GM10248 (cell line): ENCODE measurements at places on chromosomes 6 and 20.

DNA sequence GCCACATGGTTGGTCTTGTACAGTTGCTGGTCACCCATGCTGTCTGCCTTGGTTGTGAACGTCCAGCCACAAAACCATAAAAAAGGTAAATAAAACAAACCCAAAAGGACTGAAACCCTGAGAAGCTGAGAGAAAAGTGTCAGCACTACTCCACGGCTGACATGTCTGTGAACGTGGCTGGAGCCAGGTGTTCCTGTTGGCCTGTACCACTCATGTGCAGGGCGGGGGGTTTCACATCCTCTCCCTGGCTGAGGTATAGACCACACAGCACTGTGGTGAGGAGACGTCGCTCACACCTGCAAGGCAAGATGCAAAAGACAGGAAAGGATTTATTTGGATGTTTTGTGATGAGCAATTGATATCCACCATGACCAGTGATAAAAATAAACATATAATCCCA, 51.9 kb upstream of the MRPS10 start:
- DNase-seq: peak; percentile 86

DNA sequence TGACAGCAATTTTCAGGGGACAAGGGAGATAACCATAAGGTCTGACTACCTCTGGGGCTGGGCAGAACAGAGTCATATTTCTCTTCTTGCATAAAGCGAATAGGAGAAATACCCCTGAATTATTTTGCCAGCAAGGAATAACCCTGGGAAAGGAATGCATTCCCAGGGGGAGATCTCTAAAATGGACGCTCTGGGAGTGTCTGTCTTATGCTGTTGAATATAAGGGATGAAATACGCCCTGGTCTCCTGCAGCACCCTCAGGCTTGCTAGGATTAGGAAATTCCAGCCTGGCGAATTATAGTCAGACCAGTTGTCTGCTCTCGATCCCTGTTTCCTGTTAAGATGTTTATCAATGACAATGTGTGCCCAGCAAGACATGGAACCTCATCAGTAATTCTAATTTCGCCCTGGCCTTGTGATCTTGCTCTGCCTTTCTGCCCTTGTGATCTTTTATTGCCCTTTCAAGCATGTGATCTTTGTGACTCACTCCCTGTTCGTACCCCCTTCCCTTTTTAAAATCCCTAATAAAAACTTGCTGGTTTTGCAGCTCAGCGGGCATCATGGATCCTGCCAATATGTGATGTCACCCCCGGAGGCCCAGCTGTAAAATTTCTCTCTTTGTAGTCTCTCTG, 221.6 kb upstream of the HS3ST5 start:
- no peak for DNase-seq

DNA sequence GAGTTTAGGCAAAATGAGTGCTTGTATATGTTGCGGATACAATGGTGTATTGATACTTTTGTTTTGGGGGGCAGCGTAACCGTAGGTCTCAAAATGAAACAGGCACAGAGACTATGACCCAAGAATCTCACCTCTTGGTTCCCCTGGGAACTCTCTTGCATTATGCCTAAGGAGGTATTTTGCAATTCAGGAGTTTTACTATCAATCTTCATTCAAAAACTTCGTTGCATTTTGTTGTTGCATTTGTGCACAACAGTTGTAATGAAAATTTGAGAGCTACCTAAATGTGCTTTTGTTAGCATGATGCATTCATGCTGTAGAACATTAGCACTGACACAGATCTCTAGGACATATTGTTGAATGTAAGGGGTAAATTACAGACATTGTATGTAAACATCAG, 18.2 kb downstream of the VTA1 start:
- no peak for DNase-seq

GRCh38 chr6:105097288-105097687, 82.5 kb downstream of the POPDC3 start:
- DNase-seq: no peak

- no peak for DNase-seq
Measured at GRCh38 chr20:53080969-53081871, 109.1 kb downstream of the TSHZ2 start.

DNA sequence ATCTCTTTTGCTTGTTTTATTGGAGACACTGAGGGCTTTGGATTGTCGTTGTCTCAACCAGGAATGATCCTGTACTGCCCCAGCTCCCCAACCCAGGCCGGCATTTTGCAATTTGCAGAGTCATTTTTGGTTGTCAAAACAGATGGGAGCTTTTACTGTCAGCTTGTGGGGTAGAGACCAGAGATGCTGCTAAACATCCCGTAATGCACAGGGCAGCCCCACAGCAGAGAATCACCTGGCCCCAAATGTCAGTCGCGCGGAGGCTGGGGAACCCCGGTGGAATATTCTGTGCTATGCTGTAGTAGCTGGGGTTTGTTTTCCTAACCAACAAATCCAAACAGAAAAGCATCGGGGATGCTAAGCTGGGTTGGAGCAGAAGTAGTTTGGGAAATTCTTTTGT, 99.7 kb downstream of the TSHZ2 start:
- DNase-seq: no peak

GRCh38 chr20:21126581-21126870, 644 bp downstream of the KIZ start:
- no peak for DNase-seq

DNA sequence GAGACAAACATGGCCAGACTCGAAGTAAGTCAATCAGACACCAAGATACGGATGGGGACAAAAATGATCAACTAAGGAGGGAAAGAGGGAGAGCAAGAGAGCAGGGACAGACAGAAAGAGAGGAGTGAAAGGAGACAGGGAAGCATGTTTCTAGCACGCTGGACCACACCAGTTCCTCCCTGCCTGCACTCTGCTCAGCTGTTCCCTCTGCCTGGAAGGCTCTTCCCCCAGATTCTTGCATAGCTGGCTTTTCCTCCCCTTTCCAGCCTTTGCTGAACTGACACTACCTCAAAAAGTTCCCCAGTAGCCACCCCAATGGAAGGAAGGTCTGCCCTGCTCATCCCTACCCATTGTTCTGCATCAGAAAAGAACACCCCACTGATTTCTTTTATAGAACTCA, 185.9 kb downstream of the MAFB start:
- no peak for DNase-seq

DNA sequence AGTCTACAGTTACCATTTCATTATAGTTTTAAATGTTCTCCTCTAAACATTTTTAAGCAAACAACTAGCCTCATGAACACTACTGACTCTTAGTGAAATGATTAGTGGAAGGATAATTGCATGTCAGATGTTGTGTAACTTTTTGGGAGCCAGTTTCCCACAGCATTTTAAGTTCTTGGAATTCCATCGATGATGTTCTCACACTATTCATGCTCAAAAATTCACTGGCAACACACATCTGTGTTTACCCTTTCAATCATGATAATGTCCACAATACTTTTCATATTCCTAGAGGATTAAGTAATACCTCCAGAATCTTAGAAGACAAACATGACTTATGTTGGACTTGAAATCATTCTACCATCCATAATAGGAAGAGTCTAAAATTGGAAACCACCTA, 678.1 kb upstream of the ID4 start:
- DNase-seq: no peak

GRCh38 chr20:46088409-46089166, 1.2 kb downstream of the NCOA5 start:
- no peak for DNase-seq

- DNase-seq: no peak
Measured at GRCh38 chr6:150212778-150213177, 69.9 kb downstream of the PPP1R14C start.

- DNase-seq: no peak
Measured at GRCh38 chr6:624979-625378, 31.9 kb downstream of the HUS1B start.

GRCh38 chr6:74152096-74152675, 456.2 kb downstream of the CD109 start:
- DNase-seq: no peak

- DNase-seq: no peak
Measured at GRCh38 chr6:13234130-13234529, 94.2 kb downstream of the TBC1D7 start.

- no peak for DNase-seq
Measured at GRCh38 chr6:144036835-144037195, 28.8 kb upstream of the PLAGL1 start.

GRCh38 chr6:108359901-108360882, 65.3 kb downstream of the AFG1L start:
- no peak for DNase-seq

DNA sequence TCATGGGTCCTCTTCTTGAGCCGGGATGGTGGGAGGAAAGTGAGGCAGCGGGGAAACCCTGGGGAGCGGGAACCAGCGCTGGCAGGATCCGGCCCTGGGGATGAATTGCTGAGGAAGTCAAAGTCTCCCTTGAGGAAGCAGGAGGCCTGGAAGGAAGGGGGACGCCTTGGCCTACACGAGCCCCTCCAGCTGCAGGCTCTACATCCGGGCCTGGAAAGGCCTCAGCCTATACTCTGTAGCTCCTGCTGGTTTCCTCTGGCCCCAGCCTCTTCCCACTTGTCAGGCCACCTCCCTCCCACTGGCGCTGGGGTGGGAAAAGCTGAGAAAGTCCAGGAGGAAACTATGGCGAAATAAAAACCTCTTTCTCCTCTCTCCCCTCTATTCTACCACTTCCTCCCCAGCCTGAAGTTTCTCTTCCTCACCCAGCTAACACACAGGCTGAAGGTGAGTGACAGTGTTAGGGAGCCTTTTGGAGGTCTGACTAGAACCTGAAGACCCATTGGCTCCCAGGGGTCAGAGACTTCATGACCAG, 14.9 kb downstream of the TREML2 start:
- DNase-seq: no peak

- no peak for DNase-seq
Measured at GRCh38 chr6:56168596-56168995, 78.8 kb downstream of the COL21A1 start.

DNA sequence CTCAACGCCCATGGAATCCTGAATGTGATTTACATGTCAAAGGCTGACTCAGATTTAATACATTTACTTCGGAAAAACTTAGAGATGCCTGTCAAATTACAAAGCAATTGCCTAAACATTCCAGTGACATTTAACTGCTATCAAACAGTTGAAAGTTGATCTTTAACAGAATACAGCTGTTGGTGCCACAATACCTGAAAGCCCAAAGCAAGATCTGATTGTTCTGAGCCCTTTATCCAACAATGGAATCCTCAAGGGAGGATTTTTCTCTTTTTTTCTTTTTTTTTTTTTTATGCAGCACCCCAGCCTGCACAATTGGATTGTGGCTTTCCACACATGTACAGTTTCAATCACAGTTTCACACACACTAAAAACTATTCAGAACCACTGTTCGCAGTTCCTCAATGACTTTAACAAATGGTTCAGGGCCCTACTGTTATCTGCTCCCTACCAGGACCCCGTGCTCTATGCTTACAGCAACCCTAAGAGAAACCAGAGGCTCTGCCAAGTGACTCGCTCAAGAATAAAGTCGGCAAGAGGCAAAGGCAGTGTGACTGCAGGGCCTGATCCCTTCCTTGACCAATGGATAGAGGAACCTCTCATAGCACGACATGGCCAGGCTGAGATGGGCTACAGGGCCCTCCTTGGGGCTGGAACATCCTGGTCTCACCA, 33.3 kb downstream of the EPB41L2 start:
- DNase-seq: peak; percentile 31

- DNase-seq: no peak
Measured at GRCh38 chr20:37892001-37892400, 10.9 kb upstream of the VSTM2L start.

DNA sequence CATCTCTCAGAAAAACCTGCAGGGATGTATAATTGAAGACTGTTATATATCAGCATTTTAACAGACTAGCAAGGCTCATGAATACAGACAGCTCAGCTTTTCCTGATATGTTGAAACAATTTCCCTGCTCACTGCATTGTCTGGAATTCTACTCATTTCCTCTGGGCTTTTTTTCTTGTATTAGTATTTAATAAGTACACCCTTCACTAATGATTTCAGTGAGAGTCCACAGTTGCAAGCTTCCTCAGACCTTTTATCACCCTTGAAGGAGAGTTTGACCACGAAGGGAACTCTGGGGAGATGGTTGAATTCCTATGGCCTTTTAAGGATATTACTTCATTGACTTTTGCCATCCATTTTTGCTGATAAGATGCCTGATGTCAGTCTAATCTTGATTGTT, 248.7 kb downstream of the ADGB start:
- DNase-seq: no peak

DNA sequence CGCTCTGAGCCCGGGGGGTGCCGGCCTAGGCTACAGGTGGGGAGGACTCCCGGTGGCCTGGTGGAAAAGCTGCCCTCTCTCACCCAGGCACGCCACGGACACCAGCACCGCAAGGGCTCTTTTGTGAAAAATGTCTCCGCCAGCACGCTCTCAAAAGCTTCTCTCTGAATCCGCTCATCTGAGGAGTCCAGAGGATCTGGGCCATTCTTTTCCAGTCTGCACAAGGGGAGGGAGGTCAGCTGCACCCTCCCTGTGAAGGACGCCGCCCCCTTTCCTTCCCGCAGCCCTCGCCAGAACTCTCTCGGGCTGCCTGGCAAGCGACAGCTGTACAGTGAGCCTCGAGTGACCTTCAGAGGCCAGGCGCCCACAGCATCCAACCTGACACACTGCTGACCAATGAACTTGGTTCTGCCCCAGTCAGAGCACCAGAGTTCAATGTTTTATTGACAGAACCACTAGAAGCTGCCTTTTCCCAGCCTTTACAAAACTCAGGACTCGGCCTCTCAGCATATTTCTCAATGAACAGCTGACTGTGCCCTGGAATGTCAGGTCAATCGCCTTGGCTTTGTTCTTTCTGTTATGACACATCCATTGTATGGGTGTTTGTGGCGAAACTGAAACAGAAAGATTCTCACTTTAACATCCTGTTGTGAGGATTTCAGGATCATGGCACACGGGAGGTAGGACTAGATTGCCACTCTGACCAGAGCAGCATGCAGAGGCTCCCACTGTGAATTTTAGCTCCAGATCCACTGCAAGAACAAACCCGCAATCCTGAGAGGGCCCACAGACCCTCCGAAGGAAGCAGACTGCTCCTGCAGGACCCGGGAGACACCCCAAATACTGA, 26.7 kb downstream of the SERPINB9 start:
- no peak for DNase-seq

- no peak for DNase-seq
Measured at GRCh38 chr6:84674395-84674794, 90.0 kb downstream of the TBX18 start.
